Foreskin fibroblast (primary cell): ENCODE measurements at places on chromosomes 7 and 10.

DNA sequence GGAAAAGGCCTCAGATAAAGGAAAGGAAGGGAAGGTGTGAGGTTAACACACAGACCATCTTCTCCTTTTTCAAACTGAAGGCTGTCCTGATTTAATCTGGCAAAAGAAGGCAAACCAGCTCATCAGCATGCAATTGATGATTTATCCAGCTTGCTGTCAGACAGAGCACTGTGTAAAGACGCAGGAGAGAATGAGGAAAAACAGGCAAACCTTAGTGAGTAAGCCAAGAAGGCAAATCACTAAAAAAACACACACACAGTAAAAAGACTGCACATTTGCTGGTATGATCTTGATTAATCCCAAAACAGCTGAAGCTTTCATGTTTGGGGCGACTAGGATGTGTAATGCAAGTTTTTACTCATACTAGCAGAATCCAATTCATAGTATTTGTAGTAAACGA lies 65.8 kb upstream of the SKAP2 start:
- peak; percentile 34 for DNase-seq

DNA sequence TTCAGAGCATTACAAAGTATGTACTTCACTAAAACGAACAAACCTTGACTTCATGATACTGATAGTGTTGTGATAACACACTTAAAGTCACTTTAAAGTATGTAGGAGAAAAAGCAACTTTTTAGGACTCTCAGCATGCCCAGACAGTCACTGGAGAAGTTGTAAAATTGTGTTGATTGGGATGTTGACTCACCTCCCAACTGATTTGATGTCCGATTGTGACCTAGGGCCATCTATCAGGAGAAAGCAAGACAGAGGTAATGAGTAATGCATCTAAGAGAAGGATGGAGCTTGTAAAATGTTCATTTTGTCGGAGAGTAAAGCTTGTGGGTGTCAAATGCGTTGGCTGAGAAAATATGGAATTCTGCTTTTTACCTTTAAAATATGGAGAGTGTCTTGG lies 135.4 kb upstream of the SEMA3D start:
- no peak for DNase-seq

DNA sequence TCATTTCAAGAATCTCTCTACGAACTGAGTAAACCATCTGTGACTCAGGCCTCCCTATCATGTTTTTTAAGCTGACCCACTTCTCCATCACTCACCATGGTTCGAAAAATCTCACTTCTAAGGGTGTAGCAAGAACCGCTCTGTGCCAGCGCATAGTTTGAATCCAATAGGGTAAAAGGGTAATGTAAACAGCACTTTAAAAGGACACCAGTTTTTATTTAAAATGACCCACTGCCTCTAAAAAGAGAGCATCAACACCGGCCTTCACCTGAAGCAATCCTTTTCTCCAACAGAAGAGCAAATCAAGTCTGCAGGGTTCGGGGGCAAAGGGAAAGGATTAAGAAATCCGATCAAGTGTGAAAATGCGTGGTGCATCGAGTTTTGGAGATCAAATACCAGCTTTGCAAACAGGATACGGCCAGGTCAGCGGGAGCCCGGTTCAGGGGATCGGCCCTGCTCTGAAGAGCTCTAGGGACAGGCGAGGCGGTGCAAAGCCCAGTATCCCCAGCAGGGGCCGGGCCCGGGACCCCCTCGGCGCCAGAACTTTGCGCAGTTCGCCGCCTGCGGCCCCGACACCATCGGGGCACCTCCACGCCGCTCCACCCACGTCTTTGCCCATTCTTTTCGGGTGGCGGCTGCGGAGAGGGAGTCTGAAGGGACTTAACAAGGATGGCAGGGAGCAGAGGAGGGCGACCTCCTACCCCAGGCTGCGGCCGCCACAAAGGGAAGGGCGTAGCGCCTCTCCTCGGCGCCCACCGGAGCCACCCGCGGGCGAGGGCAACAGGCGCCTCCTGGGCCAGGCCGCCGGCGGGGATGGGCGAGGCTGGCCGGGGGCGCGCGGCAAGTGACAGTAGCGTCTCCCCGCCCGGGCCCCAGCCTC lies 842 bp downstream of the NMT2 start:
- peak; percentile 63 for DNase-seq

DNA sequence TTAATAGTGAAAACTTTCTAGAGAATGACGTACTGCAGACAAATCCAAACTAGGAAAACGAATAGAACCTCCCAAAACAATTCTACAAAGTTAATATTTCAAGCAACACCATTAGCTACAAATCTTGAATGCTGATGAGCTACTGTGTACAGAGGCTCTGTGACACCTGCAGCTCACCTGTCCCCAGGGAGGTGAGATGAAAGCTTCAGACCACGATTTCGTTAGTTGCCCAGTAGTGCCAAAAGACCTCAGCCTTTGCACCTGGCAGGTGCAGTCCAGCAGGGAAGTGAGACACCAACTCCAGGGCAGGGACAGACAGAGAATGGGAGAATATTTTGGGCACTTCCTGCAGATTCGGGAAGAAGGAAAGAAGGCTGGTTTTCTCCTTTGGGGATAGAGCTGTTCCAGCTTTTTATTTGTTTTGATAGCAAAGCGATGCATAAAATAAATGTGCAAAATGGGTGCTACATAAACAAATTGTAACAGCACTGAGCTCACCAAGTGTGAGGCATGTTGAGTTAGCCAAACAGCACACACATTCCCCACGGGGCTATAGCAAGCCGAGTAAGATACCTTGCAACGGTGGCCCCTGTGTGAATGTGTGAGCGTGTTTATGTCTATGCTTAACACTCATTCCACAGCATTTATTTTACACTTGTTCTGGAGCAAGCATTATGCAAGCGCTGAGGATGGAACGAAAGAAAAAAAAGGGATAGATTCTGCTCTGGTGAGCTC lies 1024.8 kb upstream of the AUTS2 start:
- DNase-seq: no peak

- DNase-seq: no peak
These were observed 462.0 kb downstream of the GRM8 start for GRCh38 chr7:126790763-126791162.

- DNase-seq: no peak
These were observed 76.0 kb downstream of the ATXN7L1 start for GRCh38 chr7:105800442-105800841.

DNA sequence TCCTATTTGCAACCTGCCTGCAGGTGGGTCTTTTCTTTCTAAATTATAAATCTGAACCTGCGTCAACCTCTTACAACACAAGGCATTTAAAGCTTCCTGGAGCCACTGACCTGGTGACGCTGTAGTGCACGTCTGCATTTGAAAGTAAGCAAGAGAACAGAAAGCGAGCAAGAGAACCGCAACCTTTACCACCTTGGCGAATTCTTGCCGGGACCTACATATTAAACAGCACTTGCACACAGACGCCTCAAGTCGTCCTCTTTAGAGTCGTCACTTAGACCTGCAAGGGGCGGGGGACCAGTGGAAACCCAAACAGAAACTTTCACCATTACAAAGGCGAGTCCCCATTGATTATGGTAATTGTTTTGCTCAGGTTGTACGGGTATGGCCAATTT lies 9.5 kb downstream of the GLI3 start:
- DNase-seq: no peak

DNA sequence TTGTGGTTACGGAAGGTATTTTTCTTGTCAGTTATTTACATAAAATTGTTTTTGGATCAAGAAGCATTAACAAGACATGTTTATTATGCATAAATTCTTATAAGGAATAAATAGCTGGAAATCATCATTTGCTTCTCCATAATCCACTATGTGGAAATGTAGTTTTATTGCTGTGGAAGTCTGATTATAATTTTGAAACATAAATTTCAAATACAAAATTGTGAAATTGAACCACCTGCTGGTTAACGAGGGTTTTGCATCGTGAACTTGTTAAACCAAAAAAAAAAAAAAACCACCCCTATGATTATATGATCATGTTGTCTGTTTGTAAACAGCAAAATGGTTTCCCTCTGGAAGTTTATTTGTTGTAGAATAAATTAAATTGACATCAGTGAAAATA lies 25.9 kb downstream of the ABRAXAS2 start:
- peak; percentile 4 for DNase-seq

DNA sequence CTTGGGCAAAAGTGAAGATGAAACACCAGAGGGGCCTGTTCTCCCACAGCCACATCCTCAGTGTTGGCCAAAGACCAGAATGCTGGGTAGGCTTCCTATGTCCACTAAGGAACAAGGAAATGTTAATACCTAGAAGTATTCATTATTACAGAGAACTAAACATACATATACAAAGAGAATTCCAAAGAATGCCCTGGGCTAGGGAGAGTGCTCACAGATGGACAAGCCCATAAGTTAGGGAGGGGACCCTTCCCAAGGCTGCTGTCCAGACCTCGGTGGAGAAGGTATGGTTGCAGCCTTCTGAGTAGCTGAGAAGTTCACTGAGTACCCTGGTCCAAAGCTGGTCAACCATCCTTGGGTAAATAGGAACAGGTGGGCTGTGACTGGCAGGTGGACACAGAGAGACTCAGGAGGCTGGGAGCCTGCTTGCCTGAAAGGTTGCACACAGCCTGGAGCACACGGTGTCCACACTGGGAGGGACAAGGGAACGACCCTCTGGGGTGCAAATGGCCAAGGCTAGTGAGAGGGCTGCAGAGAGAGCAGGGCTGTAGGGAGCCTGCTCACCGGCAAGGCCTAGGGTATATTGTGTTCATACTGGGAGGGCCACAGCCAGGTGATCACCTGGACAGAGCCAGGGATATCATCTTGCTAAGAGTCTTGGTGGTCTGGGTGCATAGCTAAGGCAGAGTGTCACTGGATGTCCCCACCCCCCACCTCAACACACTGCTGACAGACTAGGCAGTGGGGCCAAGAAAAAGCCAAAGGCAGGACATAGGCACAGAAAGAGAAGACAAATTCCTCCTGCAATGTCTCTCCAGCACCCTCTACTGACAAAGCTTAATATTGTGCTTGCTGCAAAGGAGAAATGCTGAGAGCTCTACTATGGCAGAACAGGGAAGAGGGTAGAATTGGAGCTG lies 40.3 kb downstream of the CPVL start:
- peak; percentile 41 for DNase-seq

GRCh38 chr7:40156988-40157387 lies 22.2 kb downstream of the SUGCT start:
- DNase-seq: no peak

- DNase-seq: no peak
These were observed 53.0 kb downstream of the COL13A1 start for GRCh38 chr10:69854511-69855345.

DNA sequence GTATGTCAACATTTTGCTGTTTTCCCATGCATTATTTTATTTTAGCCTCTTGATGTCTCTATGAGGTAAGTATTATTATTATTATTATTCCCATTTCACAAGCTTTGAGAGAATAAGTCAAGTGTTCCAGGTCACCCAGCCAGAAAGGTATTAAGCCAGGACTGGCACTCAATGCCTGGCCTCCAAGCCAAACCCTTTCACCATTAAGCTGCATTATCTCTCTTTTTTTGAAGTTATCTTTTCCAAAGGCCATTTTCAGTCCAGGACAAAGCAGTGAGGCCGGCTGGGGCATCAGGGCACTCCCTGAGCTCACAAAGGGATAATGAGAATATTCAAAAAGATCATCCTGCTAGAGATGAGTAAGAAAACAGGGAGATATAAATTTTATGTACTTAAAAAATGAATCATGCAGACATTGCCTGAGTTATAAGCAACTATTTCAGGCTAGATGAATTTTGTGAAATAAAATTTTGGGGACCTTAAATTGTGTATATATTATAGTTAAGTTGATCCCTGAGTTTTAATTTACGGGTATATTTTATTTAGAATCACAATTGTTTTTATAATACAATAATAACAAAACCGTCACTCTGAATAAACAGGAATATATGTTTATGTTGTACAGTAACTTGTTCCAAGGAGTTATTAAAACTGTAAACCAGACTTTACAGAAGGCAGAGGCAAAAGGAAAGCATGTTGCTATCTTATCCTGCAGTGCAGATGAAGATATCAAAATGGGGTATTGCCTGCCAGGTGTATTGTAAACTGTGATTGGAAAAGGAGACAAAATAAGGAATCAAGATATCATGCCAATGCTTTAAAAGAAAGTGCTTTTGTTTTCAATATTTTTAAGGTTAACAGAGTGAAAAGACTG lies 51.3 kb upstream of the CAV2 start:
- DNase-seq: no peak

- no peak for DNase-seq
These were observed 70.0 kb downstream of the SEMA3C start for GRCh38 chr7:80848841-80849240.

DNA sequence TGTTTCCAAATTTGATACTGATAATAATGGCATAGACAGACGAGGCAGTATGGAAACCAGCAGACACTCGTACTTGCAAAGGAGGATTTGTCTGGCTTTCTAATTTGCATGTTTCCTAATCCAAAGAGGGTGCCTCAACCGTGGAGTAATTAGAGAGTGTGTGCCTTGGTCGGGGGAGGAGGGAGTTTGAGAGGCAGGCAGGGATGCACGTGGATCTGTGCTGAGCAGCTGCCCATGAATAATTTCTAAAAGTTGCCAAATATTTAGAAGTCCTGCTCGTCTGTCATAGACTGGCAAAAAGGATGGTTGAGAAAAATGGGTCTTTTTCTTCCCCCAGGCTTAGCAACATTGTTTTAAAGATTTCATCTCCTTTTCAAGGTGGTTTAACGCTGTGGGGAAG lies 69.4 kb downstream of the PTPRE start:
- DNase-seq: no peak

- no peak for DNase-seq
These were observed 224.7 kb upstream of the ADARB2 start for GRCh38 chr10:1961989-1962388.

GRCh38 chr7:95897557-95898251 lies 125.3 kb downstream of the DYNC1I1 start:
- no peak for DNase-seq
